ENCODE measurements at places on chromosomes 16 and 17.

- DNase-seq: no peak
Observed at GRCh38 chr17:44038604-44039011, 23.8 kb upstream of the TMEM101 start.

DNA sequence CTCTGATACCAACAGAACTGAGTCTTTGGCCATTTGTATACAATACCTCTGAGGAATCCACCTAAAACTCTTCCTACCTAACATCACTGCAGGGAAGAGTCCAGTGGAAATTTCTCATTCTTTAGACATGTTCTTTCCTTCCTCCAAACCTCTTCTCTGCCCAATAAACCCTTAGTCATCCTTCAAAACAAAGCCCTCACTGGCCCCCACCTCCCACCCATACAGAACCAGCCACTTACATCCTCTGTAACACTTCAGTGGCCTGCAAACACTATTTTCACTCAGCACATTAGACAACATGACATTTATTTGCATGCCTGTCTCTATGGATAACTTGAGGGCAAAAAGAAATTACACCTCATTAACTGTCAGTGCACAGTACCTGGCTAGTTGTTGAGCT, 200.3 kb upstream of the NOG start:
- DNase-seq: no peak

- no peak for DNase-seq
Observed at GRCh38 chr16:19780321-19780720, 62.2 kb downstream of the IQCK start.

DNA sequence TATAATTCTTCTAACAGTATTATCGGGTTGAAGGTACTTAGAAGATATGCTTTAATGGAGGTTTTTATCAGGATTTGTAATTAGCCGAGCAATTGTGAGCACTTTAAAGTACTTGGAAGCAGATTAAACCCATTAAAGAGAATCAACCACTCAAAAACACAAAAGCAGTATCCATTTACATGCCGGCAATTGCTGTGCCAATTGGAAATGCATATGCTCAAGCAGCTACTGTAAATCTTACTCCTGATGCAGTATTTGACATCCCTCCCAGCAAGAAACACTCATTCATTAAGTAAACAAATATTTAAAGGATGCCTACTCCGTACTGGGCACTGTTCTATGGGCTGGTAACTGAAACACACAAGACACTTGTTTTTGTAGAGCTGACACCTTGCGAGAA, 11.4 kb upstream of the CCL1 start:
- DNase-seq: no peak
